ENCODE measurements at places on chromosomes 16 and 17. TPM values are rescaled to one million over a fixed set of nuclear protein-coding genes. Genes with fewer than 3 reads are reported as not detected.

RHBDL1 gene
- 1.5 TPM for total RNA-seq

SPATA32 gene
- not detected for total RNA-seq

YBX2 gene
- not detected for total RNA-seq

CCL4L2 gene
- 0.56 TPM for total RNA-seq

TAT gene
- not detected for total RNA-seq

All from cardiac ventricle fibroblast (primary cell).